Nephron progenitor cell (in vitro differentiated cells): ENCODE measurements at places on chromosomes 5 and 9.

DNA sequence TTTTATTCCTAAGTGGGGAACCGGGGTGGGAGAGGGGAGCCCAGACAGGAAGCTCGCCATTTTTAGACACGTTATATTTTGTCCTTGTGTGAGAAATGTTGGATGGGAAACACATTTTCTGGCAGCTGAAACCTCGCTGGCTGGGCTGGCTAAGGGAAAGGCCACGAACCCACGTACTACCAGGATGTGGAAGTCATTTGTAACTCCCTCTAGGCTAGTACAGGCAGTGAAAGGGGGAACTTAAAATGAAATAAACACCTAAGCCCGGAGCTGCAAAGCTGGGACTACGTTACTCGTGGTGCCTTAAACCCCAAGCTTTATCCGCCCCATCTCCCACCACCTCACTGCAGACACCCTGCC is 42.5 kb downstream of the TMEM174 start:
- DNase-seq, result no peak

- no peak for DNase-seq
Observed at GRCh38 chr9:137382444-137383080, 40.4 kb downstream of the EXD3 start.

DNA sequence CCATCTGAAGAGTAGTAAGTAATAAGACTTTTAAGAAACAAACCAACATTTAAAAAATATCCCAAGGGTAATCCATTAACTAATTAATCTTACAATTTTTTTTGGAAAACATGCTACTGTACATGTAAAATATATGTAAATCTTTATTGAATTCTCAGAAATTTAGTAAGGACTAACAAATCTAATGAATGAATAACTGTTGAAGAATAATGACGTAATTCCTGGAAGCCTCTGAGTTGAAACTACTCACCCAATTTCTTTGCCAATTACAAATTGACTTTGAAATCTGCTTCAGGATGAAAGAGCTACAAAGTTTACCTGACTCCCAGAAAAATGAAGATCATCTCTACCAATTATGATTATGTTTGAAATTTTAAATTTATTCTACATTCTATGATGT is 21.1 kb downstream of the FBN2 start:
- DNase-seq, result no peak

- DNase-seq, result no peak
Observed at GRCh38 chr5:96875791-96876291, 459 bp upstream of the ERAP2 start.

- no peak for DNase-seq
Observed at GRCh38 chr5:125551246-125551645, 804.8 kb upstream of the ZNF608 start.

DNA sequence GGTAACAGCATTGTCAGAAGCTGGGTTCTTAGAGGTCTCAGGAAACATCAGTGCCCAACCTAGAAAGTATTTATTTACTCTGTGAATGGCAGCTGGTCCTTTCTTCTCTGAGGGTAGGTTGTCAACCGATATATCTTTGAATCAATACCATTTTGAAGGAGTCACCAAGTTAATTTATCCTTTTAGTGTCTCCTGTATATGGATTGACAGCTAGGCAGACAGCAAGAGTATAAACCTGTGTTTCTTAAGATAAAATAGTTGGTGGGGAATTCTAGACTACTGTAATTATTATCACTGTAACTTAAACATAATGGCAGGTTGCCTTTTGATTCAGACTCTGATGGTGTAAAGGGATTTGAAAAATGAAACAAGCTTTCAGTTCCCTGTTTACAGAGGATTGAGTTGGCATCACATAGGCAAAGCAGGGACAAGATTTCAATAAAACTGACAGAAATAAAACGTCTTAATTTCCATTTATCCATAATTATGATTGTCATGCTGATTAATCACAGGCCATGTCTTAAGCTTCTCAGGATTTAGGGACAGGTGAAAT is 190.8 kb upstream of the HAPLN1 start:
- DNase-seq, result no peak

DNA sequence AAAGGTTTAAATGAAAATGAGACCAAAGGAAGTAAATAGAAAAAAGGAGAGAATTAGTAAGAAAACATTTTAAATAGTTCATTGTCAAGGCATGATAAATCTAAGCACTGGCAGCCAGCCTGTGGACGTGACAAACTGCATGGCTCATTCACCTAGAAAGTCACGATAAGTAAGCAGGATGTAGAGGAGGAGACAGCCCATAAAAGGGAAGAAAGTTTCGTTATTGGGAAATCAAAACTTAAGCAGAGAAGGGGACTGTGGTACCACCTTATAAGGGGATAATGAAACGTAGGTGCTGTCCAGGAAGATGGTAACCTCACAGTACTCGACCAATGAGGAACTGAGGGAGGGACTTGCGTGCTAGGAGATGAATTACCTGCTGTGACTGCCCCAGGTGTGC is 494.5 kb upstream of the GRAMD2B start:
- DNase-seq, result no peak

GRCh38 chr9:29799227-29799626 is 2225.9 kb upstream of the C9orf72 start:
- no peak for DNase-seq

- DNase-seq, result no peak
Observed at GRCh38 chr9:87683751-87684626, 41.9 kb upstream of the CTSL start.

DNA sequence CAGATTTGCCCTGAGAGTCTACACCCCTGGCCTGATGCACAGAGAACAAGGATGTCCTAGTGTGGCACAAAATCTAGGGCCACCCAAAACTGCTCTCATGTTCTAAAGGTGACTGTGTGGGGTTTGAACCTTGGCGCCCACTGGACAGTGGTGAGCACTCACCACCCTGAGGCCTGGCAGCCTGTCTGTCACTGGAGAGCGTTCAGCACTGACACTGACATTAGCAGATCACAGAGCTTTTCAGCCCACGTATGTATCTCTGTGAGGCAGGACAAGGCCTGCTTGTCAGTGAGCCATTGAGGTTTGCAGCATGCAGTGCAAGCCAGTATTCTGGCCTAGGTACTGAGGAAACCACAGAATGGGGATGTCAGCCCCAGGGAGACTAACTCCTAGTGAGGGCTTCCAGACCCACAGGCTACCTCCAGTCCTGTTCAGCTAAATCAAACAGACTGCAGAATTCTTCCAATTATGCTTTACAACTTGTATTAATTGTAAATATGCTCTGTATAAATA is 38.9 kb upstream of the SLC2A8 start:
- no peak for DNase-seq

DNA sequence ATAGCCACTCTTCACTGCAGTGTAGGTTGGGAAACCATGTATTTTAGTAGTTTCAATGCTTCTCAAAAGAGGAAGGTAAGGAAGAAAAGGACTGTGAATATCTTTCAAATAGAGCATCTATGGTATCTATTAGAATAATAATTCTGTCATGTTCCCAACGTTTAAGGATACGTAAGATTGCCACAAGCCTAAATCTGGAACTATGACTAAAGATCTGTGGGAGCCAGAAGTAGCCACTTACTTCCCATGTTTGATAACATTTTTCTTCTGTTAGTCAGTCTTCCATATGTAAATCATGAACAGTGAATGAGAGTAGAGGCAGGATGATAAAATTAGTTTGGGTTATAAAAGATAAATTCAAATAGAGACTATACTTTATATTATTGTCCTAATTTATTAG is 16.3 kb upstream of the MROH2B start:
- no peak for DNase-seq

DNA sequence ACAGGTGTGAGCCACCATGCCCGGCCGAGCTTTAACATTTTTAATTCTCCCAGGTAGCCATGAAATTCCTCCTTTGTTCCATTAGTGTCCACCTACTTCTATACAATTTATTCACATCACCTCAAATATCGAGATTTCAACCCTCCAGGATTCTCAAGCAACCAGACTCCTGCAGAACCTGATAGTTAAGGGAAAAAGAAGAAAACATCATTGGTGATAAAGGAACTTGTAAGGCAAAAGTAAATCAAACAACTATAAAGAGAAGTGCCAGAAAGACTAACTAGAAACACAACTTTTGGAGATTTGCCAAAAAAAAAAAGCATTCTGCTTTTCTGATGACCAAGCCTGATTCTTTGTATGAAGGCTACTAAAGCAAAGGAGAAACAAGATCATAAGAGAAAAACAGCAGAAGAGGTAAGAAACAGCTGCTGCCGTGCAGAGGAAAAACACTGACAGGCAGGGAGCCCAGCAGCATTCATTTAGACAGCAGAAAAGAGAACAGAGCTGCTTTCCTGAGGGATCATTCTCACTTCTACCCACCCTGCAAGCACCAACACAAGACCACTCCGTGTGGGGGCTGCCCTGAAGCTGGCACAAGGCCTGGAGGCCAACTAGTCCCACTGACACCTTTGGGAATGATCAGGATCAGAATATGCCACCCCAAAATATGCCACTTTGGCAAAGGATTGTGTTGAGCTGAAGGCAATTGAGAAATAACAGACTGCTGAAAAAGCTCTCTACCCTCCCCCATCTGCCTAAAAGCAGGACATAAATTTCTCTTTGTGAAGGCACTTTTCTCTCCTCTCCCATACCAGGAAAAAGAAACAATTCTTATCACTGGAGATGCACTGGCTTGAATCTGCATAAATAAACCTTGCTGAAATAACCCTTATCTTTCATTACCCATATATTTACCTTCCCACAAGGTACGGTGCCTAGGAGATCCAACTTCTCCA is 75.1 kb downstream of the ALDH7A1 start:
- no peak for DNase-seq

- DNase-seq, result no peak
Observed at GRCh38 chr5:143227301-143227700, 176.2 kb downstream of the NR3C1 start.

- DNase-seq, result no peak
Observed at GRCh38 chr5:83322273-83322924, 149.1 kb upstream of the VCAN start.

GRCh38 chr9:95045751-95046150 is 271.8 kb downstream of the FANCC start:
- peak; percentile 24 for DNase-seq

DNA sequence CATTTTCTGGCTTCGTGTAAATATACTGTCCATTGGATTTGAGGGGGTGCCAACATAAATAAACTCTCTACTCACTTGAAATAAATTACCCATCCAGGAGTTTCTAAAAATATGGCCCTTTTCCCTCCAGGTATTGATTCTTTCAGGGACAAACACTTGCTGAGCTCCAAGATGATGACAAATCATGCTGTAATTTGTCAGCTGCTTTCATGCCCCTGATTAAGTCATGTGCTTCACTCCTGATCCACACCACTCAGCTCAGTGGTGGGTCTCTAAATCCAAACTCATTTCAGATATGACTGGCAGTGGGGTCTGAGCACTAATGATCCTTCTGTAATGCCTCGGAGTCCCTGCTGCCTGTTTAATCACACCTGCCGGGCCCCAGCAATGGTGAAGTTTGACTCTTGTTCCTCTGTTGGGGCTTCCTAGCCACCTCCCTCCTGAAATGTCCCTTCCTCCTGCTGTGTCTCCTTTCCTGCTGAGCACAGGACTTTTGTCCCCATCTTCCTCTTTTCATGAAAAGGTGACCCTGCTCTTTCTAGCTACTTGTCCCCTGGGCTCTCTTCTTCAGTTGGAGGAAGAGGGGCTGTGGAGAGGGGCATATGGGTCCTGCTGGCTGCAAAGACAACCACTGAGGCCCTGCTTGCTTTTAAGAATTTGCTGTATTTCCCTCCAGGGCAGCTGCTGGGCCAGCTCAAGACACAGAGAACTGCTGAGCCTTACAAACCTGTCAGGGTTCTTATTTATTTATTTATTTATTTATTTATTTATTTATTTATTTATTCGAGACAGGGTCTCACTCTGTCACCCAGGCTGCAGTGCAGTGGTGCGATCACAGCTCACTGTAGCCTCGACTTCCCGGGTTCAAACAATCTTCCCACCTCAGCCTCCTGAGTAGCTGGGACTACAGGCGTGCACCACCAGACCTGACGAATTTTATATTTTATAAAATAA is 200.0 kb downstream of the ATP10B start:
- DNase-seq, result no peak

DNA sequence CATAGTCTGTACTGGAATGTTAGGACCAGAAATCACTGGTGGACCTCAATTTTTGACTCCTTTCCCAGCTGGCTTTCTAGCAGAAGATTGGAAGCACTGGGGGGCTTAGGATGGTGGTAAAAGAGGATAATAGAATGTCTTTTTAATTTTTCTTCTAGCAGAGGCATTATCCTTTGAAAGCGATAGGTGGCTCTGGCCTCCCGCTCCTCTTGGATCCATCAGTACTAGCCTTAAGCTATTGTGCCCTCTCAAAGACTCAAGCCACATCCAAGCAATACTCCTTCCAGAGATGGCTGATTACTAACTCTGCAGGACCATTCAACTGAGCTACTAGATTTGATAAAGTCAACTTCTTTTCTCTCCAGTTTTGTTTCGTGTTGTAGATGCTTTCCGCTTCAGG is 610.6 kb downstream of the CDH12 start:
- peak; percentile 2 for DNase-seq

- DNase-seq, result no peak
Observed at GRCh38 chr5:56003179-56003578, 8.4 kb upstream of the IL6ST start.

GRCh38 chr5:136984772-136985446 is 514.2 kb downstream of the SPOCK1 start:
- no peak for DNase-seq

DNA sequence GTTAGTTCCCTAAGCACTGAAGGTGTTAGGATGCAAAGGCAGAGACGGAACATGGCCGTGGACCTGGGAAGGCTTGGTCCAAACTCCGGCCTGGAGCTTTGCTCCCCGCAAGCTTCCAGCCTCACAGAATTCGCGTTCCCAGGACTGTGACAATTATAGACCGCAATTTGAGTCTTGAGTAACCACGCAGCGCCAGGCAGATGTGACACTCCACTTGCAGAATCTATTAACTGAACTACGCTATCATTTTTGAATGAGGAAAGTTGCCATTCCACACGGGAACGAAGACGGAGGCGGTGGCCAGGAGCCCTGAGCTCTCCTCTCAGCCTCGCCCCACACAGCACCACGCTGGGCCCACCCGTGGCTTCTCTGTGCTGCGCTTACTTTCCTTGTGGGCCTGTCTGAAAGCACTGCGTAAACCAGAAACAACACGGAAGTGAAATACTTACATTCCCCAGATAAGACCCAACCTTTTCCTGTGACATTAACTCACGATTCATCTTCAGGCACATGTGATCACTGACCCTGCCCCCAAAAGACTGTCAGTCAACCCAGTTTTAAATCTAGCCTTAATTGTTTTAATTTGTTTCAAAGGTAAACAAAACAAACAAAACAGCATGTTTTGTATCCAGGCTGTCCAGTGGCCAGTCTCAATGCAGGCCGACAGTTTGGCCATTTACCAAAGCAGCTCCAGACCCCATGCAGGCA is 16.1 kb upstream of the COL5A1 start:
- no peak for DNase-seq

DNA sequence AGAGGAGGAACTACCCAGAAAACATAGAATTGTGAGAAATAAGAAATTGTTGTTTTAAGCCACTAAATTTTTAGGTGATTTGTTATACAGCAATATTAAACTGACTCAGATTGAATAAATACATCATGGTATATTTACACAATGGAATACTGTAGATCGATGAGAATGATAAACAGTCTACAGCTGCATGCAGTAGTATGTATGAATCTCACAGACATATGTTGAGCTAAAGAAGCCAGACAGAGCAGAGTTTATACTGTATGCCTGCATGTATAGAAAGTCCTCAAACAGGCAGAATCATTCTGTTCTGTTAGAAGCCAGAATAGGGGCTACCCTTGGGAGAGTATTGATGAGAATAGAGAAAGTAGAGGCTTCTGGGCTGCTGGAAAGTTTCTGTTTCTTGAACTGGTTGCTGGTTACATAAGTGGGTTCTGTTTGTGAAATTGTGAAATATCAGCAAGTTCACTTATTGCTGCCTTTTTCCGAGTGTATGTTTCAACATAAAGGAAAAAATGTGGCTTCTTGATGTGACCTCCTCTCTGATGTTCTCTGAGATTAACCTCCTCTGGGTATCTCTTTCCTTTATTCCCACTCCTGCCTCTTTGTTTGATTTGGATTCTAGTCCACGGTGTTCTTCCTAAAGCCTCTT is 9.6 kb downstream of the KIAA1958 start:
- DNase-seq, result no peak
